ENCODE measurements at places on chromosomes 2 and 18.

- no peak for DNase-seq
These were observed 263.8 kb upstream of the CDH19 start for GRCh38 chr18:66867653-66868052.

DNA sequence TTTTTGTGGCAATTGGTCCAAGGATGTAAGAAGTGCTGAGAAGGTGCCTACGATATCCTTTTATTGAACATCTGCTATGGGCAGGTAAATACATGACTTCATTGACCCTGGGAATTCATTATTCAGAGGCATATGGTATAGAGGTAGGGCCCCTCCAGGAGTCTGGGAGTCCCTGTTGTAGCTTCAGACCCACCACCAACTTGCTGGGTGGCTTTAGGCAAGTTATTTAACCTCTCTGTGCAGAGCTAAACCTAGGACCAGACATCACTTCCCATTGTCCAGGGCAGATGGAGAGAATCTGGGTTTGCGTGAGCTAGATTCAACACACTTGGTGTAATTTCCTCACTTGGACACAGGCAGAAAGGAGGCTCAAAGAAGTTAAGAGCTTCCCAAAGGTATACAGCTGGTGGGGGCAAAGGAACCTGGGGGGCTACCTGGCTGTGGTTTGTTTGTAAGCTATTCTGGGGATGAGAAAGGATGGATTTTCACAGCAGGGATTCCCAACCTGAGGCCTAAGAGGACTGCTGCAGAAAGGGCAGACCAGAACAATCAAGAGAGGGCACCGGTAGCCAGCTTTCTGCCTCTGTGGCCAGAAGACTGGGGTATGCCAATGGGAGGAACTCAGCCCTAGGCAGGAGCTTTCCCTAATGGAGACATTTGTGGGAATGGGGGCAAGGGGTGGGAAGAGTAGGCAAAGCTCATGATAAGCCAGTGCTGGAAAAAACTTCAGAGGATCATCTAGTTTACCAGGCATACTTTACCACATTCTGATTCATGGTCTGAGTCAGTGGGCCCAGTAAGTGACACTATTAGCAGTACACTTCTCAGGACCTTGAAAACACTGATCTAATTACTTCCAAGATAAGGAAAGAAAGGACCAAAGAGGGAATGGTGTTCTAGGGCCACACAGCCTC lies 102.7 kb upstream of the SMAD2 start:
- DNase-seq: no peak

DNA sequence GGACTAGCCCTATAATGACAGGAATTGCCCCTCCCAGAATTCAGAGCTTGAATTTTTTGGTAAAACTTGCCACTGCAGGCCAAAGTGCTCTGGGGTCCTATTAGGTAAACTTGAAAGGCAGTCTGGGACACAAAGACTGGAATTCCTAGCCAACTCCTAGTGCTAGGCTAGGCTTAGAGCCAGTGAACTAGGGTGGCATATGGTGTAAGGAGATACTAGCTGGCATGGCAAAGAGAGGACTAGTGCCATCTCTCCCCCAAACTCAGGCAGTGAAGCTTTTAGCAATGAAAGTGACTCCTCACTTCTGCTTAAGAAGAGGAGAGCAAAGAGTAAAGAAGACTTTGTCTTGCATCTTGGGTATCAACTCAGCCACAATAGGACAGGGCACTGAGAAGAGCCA lies 410.5 kb upstream of the CNTNAP5 start:
- DNase-seq: no peak

DNA sequence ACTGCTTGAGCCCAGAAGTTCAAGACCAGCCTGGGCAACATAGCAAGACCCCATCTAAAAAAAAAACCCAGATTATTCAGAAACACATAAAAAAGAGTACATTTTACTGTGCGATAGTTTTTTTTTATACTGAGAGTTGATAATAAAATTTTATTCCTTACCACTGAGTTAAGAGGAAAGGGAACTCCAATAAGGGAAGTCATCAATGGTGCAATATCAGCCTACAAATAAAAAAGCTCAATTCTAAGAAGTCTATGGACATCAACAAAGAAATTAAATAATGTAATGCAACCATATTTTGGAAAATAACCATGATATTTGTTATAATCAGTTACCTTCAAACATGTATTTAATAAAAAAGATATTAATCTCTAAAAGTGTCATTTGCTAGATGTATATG lies 46.6 kb downstream of the PIGN start:
- DNase-seq: no peak

GRCh38 chr2:125796784-125797183 lies 859.2 kb upstream of the GYPC start:
- no peak for DNase-seq

DNA sequence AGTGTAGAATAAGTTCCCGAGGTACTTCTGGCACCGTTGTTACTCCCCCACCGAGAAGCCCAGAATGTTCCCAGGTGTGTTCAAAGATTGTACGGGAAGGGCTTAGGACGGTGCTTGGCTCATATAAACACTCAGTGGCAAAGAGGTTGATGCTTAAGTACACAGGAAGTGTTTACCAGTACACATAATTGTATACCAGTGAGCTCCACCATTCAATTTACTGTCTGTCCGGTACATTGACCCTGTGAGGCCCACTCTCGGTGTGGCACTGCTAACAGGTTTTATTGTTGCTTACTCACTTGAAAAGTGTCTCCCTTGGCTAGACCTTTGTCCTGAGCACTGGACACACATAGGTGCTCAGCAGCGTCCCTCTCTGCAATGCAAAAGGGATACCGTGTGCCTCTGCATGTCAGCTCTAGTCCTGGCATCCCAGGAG lies 191.0 kb downstream of the NEDD4L start:
- no peak for DNase-seq

DNA sequence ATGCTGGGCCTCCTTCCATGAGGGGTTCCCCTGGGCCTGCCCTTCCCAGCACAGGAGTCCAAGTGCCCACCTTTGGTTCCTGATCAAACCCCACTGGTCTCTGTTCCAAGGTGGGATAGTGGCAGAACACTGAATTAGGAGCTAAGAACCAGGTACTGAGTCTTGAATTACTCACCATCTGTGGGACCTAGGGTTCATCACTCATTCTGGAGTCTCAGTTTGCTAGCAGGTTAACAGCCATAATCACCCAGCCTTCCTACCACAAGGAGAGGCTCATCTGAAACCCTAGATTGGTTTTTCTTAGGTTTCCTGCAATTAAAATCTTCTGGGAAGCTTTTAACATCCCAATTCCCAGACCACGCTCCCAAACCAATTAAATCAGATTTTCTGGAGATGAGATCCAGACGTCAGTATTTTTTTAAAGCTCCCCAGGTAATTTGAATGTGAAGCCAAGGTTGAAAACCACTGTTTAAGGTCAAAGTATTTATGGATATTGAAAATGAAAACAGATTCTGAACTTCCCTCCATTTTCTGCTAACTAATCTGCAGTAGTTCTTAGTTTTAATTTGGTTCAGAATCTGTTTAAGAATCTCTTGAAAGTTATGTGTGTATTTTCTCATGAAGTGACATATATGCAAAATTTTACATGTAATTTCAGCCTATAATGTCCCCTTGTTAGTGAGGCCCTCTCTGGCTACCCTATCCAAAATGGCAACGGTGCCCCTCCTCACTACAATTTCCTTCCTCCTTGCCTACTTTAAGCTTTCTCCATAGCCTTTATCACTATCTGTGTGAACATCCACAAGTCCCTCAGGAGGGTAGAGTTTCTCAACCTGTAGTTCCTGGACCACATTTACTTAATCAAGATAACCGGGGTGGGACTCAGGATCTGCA lies 166.5 kb upstream of the CXCR4 start:
- no peak for DNase-seq
